Spinal cord (tissue), 10 donors: ENCODE measurements at places on chromosomes 5 and 9. TPM values are rescaled to one million over a fixed set of nuclear protein-coding genes. Genes with fewer than 3 reads are reported as not detected.

The ATG10 gene
- 11.8 TPM for total RNA-seq

The CDO1 gene
- total RNA-seq = 58.3 TPM

The RBM18 gene
- total RNA-seq = 14.4 TPM

The BHMT2 gene
- total RNA-seq = 4.3 TPM

The HTR1A gene
- 0.99 TPM for total RNA-seq

The C5 gene
- 9.1 TPM for total RNA-seq

The PCDHGB7 gene
- total RNA-seq = 14.3 TPM

The SNCAIP gene
- 33.4 TPM for total RNA-seq

The CFAP90 gene
- total RNA-seq = 3.6 TPM

The TIFAB gene
- 0.10 TPM for total RNA-seq

The NEUROG1 gene
- total RNA-seq = 0.39 TPM

DNA sequence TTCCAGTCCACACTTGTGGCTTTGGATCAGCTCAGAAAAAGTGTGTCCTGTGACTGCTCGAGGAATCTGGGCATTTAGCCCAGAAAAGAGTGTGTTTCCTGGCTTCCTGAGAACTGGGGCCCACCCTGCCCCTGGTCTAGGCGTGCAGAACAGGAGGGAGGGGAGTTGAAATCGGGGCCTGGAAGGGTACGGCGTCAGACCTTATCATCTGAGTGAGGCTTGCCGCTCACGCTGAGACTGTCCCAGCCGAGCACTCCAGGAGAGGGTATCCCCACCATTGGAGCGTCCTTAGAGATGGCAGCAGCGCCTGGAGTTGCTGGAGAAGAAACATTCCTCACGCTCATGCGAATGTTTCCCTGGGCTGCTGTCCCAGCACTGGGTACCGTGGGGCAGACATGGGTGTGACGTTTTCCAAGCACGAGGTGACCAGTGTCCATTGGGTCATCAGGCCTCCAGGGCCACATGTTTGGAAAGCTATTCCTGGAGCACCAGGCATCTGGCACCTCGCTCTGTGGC, 22.5 kb downstream of the NEK6 start:
- H3K4me3 ChIP-seq = no peak overlapping the region
- H3K27ac ChIP-seq = peak overlapping the region; percentile 94
- no peak for DNase-seq
- no peaks in the 10 kb centered on the region for H3K27me3 ChIP-seq
- H3K4me1 ChIP-seq = peaks cover 95% of the 10 kb centered on the region
- H3K36me3 ChIP-seq = peaks cover 8% of the 10 kb centered on the region

DNA sequence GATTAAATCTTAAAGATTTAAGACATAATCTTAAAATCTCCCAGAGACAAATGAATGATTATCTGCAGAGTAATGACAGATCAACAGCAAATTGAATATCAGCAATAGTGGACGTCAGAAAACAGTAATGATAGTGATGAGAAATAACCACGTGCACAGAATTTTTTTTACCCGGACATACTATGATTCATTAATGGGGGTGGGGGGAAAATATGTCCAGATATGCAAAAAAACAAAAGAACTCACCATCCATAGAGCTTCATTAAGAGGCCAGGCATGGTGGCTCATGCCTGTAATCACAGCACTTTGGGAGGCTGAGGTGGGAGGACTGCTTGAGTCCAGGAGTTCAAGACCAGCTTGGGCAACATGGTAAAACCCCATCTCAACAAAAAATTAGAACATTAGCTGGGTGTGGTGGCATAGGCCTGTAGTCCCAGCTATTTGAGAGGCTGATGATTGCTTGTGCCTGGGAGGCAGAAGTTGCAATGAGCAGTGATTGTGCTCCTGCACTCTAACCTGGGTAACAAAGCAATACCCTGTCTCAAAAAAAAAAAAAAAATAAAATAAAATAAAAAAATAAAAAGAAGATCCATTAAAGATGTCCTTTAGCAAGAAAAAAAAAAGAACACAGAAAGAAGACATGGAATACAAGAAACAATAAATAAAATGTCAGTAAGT, 30.9 kb upstream of the SHOC1 start:
- no peaks in the 10 kb centered on the region for H3K4me1 ChIP-seq
- DNase-seq = no peak
- no peak overlapping the region for H3K4me3 ChIP-seq
- no peaks in the 10 kb centered on the region for H3K36me3 ChIP-seq

DNA sequence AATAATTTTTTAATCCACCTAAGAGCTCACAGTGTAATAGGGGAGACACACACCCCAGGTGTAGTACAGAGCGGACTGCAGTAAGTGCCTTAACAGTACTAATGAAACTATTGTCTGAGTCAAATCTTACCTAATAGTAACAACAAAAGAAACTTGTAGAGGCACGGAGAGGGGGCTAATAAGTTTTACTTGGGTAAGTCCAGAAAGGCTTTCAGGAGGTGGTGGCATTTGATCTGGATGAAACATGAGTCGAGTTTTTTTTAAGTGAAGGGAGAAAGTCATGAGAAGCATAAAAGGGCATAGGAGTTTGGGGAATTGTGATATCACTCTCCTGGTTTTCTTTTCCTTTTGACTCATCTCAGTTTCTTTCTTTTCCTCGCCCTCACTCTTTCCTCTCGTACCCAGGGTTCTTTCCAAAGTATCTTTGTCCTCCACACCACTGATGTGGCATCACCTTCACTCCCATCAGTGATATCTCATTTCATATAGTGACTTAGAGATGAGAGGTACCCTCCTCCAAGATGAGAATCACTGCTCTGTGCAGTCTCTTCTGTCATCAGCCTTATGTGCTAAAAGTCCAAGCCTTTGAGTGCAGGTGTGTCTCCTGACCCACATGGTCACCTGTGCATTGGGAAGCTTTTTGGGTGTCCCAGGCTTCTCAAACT, 2.0 kb downstream of the CTNNA1 start:
- no peak for DNase-seq
- peaks cover 18% of the 10 kb centered on the region for H3K4me1 ChIP-seq
- no peak overlapping the region for H3K4me3 ChIP-seq
- H3K27ac ChIP-seq = no peak overlapping the region

GRCh38 chr9:107907715-107908114, 418.1 kb upstream of the KLF4 start:
- H3K36me3 ChIP-seq = no peaks in the 10 kb centered on the region
- no peaks in the 10 kb centered on the region for H3K4me1 ChIP-seq
- H3K27me3 ChIP-seq = no peaks in the 10 kb centered on the region
- H3K27ac ChIP-seq = no peak overlapping the region
- DNase-seq = no peak
- H3K4me3 ChIP-seq = no peak overlapping the region

GRCh38 chr5:93192087-93192486, 388.9 kb downstream of the NR2F1-AS1 start:
- no peak for DNase-seq
- H3K36me3 ChIP-seq = no peaks in the 10 kb centered on the region
- H3K27ac ChIP-seq = peak overlapping the region; percentile 6
- H3K4me3 ChIP-seq = no peak overlapping the region
- H3K27me3 ChIP-seq = no peaks in the 10 kb centered on the region

DNA sequence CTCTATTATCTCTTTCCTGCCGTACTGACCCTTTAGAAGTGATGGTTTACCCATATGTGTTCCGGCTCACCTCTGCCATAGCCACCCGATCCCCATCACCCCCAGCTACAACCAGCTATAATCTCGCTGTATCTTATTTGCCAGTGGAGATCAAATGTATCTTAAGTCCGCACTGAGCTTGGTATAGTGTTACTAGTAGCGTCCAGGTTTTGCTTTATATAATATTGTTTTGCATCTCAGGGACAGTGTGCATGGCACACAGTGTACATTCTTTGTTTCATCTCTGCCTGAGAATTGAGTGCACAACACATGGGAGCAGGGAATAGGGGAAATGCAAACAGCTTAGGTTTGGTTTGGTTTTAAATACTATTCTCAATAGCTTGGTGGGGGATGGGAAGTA, 135.8 kb upstream of the SNX2 start:
- no peak for DNase-seq
- no peaks in the 10 kb centered on the region for H3K36me3 ChIP-seq
- no peak overlapping the region for H3K27ac ChIP-seq
- no peak overlapping the region for H3K4me3 ChIP-seq
- H3K27me3 ChIP-seq = no peaks in the 10 kb centered on the region
- H3K4me1 ChIP-seq = no peaks in the 10 kb centered on the region

DNA sequence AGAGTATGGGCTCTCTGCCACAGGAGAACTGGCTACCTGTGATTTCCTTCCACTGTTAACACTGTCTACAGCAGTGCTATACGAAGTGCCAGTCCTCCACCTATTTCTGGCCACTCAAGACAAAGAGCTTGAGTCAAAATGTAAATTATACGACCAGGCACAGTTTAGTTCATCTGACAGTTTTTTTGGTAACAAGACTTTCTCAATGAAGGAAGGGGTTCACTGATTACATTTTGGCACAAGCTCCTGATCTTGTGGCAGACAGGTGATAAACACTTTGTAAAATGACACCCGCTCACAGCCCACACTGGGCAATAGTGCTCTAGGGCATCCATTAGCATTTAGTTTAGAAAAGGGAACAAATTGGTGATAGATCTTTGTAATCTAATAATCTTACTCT, 8.6 kb downstream of the RBM22 start:
- H3K4me3 ChIP-seq = no peak overlapping the region
- H3K36me3 ChIP-seq = peaks cover 39% of the 10 kb centered on the region
- H3K4me1 ChIP-seq = no peaks in the 10 kb centered on the region
- H3K27ac ChIP-seq = no peak overlapping the region

GRCh38 chr5:87722286-87722685, 309.6 kb upstream of the CCNH start:
- no peak overlapping the region for H3K4me3 ChIP-seq
- no peaks in the 10 kb centered on the region for H3K4me1 ChIP-seq
- H3K36me3 ChIP-seq = no peaks in the 10 kb centered on the region
- DNase-seq = no peak
- H3K27me3 ChIP-seq = no peaks in the 10 kb centered on the region

DNA sequence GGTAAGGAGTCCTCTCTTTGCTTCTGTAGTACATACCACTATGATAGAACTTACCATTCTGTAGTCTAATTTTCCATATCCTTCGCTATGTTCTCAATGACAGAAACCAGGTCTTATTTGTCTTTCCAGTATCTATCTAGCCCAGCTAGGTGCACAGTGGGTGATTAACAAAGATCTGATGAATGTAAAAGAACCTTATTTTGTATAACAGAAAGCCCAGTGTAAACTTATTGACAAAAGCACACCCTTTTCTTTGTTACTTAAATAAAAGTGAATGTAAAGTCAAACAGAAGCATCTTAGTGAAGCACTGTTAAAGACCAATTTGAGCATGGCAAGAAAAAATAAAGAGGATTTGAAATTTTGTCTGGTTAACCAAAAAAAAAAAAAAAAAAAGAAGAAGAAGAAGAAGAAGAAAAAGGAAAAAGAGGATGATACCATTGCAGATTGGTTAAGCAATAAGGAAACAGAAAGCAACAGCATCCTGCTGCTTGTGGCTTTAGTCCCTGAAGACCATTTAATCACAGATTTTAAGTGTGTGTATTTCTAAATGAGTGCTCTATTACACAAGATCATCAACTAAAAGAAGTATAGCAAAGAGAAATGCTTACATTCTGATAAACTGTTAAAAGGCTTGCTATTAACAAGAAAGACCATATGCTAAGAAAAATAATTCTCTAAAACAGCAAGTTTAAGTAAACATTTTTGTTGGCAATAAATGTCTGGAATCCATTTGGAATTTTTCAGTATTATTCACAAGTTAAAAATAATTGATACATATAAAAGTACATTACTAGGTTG, 21.2 kb downstream of the MEGF9 start:
- H3K36me3 ChIP-seq = no peaks in the 10 kb centered on the region
- no peak for DNase-seq
- H3K27ac ChIP-seq = no peak overlapping the region
- H3K4me1 ChIP-seq = no peaks in the 10 kb centered on the region
- H3K27me3 ChIP-seq = no peaks in the 10 kb centered on the region

GRCh38 chr9:70696694-70697335, 282.4 kb upstream of the KLF9 start:
- no peaks in the 10 kb centered on the region for H3K4me1 ChIP-seq
- no peak overlapping the region for H3K4me3 ChIP-seq
- no peaks in the 10 kb centered on the region for H3K27me3 ChIP-seq
- no peak overlapping the region for H3K27ac ChIP-seq

DNA sequence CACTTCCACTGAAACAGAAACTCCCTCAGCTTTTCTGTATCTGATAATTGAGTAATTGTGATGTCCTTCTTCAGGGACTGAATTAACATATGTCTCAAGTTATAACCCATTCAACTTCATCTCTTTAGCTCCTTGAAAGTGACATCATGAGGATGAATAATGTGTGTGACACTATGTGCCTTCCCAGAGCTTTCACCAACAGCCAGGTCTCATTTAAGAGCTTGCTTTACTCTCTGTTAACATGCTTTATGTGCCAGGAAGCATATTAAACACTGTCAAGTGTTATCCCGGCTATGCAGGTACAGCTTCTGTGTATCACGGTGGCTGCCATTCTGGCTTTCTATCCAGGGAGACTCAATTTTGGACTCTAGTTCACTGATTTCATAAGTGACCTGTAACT, 799.9 kb downstream of the CDH12 start:
- H3K27me3 ChIP-seq = no peaks in the 10 kb centered on the region
- H3K4me1 ChIP-seq = no peaks in the 10 kb centered on the region
- no peak overlapping the region for H3K4me3 ChIP-seq
- H3K27ac ChIP-seq = no peak overlapping the region
- no peaks in the 10 kb centered on the region for H3K36me3 ChIP-seq

- no peaks in the 10 kb centered on the region for H3K36me3 ChIP-seq
- no peaks in the 10 kb centered on the region for H3K4me1 ChIP-seq
- no peak overlapping the region for H3K4me3 ChIP-seq
- DNase-seq = no peak
Observed at GRCh38 chr9:75181750-75182149, 93.4 kb downstream of the OSTF1 start.

- H3K27ac ChIP-seq = no peak overlapping the region
- no peaks in the 10 kb centered on the region for H3K36me3 ChIP-seq
- H3K4me3 ChIP-seq = no peak overlapping the region
- DNase-seq = no peak
- H3K27me3 ChIP-seq = no peaks in the 10 kb centered on the region
Observed at GRCh38 chr5:75640395-75640794, 29.1 kb downstream of the ANKDD1B start.
